ENCODE measurements at places on chromosomes 6 and 20. TPM values are rescaled to one million over a fixed set of nuclear protein-coding genes. Genes with fewer than 3 reads are reported as not detected.
A peak's percentile ranks its signal among the peaks of the same experiment; 100 is the strongest.

- DNase-seq = no peak
Observed at GRCh38 chr6:24876499-24877465, 59.0 kb downstream of the RIPOR2 start.

DNA sequence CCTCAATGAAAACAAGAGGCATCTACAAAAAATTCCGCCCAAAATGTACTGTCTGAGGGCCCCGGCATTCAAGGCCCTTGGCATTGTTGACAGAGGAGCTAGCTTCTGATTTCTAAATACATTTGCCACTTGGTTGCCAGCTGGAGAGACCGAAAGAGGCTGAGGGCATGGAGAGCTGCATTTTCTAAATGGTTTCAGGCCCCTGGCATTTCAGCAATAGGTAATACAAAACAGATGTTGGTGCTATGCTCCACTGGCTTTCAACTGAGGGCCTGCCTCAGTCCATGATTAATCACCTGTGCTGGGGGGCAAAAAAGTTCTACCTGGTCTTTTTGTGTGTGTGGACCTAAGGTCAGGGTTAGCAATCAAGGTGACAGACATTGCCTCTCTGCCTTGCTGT is 79.5 kb upstream of the ISM1 start:
- DNase-seq = no peak

- no peak for DNase-seq
Observed at GRCh38 chr20:24406750-24407149, 62.7 kb upstream of the SYNDIG1 start.

GRCh38 chr6:52517502-52518278 is 59.2 kb downstream of the TRAM2 start:
- peak; percentile 86 for DNase-seq

DNA sequence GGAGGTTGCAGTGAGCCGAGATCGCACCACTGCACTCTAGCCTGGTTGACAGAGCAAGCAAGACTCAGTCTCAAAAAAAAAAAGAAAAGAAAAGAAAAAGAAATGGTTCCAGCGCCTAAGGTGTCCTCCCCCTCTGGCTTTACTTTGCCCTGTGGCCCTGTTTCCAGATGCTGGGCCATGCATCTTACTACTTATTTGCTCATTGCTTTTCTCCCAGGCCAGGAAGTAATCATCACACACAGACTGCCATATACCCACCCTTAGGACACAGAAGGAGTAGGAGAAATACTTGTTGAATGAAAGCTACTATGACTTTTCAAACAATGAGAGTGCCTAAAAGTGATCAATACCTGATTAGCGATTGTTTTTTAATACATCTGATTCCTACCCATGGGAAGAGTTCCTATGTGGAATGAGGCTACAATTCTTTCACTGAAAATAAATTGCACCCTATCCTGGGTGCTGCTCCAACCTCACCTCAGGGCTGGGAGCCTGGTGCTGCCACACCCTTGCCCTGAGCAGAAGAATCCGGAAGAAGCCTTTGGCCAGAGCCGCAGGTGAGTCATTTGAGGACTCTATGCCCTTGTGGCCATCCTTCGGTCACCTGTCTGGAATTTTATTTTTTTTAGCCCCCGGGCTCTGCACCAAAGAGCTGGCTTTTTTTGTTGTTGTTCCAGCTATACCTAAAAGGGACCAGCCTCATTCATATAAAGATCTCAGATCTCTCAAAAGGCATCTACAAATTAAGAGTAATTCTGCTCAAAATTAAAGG is 22.7 kb upstream of the TFAP2C start:
- no peak for DNase-seq

GRCh38 chr6:37474316-37474715 is 25.4 kb downstream of the CCDC167 start:
- DNase-seq = no peak

Gene CD40
- total RNA-seq = 6.8 TPM

Gene RPP21
- total RNA-seq = 25.7 TPM

Gene MCCD1
- not detected for total RNA-seq

DNA sequence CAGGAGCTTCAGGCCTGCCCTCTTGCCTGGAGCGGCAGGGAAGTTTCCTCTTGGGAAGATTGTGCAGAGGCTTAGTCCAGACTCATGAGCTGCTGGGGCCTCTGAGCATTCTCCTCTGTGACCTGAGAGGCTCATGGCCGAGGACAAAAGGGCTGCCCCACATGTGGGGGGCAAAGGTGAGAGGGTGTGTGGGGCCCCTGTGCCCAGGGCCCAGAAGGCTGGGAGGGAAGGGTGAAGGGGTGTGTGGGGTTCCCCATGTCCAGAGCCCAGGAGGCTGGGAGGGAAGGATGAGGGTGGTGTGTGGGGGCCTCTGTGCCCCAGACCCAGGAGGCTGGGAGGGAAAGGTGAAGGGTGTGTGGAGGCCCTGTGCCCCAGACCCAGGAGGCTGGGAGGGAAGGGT is 50.8 kb upstream of the SLC22A1 start:
- DNase-seq = no peak

Gene PRPH2
- 0.63 TPM for total RNA-seq

Gene FYN
- total RNA-seq = 46.3 TPM
